ENCODE measurements at places on chromosomes 7 and 10.

DNA sequence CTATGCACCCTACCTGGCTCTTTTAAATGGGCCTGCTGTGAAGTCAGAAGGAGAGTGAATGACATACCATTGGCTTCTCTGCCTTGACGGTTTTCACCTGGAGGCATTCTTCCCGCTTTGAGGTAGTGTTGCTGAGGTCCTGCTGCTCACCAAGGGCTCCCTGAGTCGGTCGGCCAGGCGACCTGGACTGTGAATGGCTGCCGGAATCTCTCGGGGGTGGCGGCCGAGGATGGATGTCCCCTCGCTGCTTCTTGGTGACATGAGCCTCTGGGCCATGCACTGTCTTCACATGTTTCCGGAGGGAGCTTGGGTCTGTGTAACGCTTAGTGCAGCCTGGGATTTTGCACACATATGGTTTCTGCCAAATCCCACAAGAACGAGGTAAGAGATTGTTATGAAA, 264.7 kb downstream of the GLI3 start:
- no peak for DNase-seq

DNA sequence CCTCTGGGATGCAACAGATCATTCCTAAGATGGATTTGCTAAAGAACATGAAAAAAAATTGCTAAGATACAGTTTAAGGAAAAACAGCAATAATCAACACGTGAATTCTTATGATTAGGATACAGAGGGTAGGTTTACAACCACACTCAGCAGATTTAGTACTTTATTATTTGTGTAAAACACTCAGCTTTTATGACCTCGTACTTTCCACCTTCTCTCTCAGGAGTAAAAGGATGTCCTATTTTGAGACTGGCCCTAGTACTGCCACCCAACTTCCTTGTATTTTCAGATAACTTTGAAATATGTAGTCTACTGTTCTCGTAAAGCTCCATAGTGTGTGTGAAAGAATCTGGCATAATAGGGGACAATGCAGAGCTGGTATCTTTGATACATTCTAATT, 186.1 kb downstream of the ARL4A start:
- no peak for DNase-seq

DNA sequence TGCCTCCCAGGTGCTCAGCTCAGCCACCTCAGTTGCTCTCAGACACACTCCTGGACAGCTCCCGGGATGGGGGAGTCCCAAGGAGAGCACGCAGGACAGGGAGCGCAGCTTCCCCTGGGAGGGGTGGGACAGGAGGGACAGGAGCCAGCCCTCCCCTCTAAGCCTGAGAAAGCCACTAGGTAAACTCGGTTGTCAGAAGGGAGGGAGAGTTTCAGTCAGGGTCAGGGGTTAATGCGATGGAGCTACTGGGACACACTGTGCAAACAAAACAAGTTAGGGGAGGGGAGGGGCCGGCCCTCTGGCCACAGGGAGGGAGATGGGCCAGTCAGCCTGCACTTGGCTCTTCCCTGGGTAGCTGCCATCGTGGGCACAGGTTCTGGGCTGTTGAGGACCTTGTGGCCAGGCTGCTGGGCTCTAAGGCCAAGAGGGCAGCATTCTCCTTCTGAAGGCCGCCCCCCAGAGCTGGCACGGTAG, 31.1 kb downstream of the KAZALD1 start:
- DNase-seq, result no peak

DNA sequence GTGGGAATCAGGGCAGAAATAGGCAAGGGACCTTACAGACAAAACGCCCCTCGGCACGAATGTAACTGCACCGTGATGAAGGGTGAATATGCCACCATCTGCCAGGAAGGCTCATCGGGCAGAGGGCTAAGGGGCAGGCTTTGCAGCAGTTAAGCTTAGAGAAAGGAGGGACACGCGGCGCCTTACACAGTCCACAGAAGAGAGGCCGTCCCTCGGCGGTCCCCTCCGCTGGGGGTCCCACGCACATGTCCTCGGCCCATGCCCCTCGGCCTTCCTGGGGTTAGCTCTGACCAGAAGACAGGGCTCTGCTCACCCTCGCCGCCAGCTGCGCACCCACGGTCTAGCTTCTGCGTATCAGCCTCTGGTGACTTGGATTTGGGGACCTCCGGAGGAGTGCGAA, 141.1 kb downstream of the DYNC2I1 start:
- no peak for DNase-seq

DNA sequence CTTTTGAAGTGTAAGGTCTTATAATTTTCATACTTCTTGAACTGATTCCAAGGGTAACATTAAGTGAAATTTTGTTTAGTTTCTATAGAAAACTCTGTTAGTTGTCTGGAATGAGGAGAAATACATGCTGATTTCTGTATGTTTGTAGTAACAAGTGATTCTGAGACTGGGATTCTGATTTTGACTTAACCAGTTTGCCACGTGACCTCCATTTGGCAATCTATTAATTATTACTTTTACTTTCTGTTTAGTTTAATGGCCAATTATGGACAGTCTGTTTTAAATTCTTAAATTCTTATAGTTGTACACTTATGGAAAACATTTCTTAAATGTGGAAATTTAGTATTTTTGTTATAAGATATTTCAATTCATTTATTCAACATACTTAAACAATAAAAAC, 163.1 kb downstream of the ADK start:
- no peak for DNase-seq

GRCh38 chr7:42926204-42926603, 5.8 kb downstream of the PSMA2 start:
- no peak for DNase-seq

GRCh38 chr7:18538554-18539250, 43.2 kb downstream of the HDAC9 start:
- no peak for DNase-seq

DNA sequence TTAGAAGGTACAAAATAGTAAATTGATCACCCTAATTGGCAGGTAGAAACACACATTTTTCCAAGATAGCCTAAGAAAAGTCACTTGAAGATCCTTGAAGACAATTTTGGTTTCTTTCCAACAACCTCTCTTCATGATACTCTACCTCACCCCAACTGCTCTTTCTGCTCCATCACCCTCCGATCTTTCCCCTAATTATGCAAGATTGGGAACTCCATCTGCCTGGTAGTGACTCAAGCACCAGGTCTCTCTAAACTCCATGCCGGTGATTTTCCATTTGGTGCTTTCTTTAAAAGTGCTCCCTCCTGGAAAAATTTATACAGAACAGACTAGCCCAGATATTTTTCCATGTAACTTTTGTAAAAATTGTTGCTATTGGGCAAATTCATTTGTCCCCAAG, 1.1 kb upstream of the AKR1B1 start:
- DNase-seq, result no peak

DNA sequence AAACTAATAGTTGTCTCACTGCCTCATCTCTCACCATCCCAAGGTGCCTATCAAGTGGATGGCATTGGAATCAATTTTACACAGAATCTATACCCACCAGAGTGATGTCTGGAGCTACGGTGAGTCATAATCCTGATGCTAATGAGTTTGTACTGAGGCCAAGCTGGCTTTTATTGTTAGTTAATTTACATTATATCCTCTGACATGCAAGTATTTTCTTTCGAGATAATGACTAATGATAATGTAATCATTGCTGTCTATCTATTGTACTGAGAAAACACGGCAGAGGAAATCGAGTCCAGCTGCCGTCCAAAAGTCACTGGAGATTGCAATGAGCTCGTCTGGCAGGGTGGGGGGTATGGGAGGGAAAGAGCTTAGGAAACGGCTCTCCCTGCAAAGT, 172.4 kb upstream of the LANCL2 start:
- no peak for DNase-seq

GRCh38 chr10:100976906-100977305, 7.6 kb downstream of the SEMA4G start:
- no peak for DNase-seq

DNA sequence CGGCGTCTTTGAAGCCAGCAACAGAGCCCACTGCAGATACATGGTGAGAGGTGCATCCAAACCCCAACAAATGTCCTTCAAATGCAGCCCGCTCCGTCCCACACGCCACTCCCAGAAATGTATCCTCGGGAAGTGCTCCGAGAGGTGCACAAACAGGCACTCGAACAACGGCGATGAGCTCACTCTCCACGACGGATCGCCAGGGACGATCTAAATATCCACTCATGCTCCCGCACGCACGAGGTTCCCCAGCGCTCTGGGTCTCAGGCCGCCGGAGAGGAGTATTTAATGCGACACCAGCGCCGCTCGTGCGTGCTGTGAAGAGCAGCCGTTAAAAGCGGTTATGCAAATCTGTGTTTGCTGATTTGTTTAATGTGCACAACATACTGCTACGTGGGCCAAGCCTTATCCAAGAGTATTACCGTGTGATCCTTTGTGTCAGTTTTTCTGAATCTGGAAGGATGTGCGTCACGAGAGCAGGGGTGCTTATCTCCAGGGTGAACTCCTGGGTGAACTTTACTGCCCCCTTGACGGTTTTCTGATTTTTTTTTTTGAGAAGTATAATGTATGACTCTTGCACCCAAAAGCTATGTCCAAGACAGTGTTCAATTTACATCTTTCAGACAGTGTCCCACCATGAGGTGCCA, 48.5 kb upstream of the PPP2R2D start:
- DNase-seq, result peak; percentile 2

DNA sequence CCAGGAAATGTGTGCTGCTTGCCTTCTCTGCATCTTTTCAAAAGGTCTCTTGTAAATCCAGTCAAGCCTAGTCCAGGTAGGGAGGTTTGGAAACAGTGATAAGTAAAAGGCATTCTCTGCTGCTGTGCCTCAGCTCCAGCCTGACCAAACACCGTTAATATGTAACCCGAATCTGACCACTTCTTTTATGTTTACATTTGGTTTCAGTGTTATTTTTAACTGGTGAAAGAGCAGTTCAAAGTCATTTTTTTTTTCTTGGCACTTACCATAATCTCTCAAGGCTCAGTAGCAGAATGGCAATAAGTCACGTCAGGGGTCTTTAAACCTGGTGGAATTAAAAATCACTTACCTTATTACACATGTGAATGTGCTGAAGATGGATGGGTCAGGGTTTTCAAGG, 216.8 kb downstream of the PTEN start:
- no peak for DNase-seq

DNA sequence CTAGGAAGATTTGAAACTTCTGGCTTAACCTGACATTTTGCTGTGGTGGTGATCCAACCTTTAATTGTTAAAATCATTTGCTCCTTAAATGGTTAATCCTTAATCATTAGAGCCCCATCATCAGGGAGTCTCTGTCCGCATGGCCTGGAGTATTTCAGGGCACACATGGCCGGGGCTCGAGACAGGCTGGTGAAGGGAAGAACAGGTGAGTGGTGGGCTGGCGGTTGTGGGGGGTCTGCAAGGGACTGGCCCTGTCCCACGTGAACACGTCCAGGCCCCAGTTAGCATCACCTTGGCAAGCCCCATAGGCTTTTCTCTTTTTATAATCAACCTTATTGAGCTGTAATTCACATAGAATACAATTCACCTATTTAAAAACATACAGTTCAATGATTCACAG, 109.5 kb downstream of the DNAJB6 start:
- DNase-seq, result no peak
